ENCODE measurements at places on chromosomes 3 and 15. TPM values are rescaled to one million over a fixed set of nuclear protein-coding genes. Genes with fewer than 3 reads are reported as not detected.

The ZBBX gene
- total RNA-seq: not detected

The SOX2 gene
- not detected for total RNA-seq

The TEX55 gene
- not detected for total RNA-seq

The RBM5 gene
- 150 TPM for total RNA-seq

The HRH1 gene
- total RNA-seq: 12.4 TPM

The NR1I2 gene
- not detected for total RNA-seq

The C15orf39 gene
- total RNA-seq: 6.5 TPM

The SAMD7 gene
- total RNA-seq: not detected

The FBXL22 gene
- total RNA-seq: 0.59 TPM

The CPNE9 gene
- not detected for total RNA-seq

The C3orf18 gene
- 18.8 TPM for total RNA-seq

The TGM4 gene
- not detected for total RNA-seq

The SLC38A3 gene
- total RNA-seq: 0.29 TPM

The SPINK8 gene
- total RNA-seq: not detected

The SLC7A14 gene
- 0.29 TPM for total RNA-seq

The DET1 gene
- 7.6 TPM for total RNA-seq

The TAMM41 gene
- total RNA-seq: 8.7 TPM

The SPTSSB gene
- not detected for total RNA-seq

The SATB1 gene
- 35.7 TPM for total RNA-seq

The P2RY14 gene
- not detected for total RNA-seq

The EHD4 gene
- total RNA-seq: 15.9 TPM

The COL7A1 gene
- 12.7 TPM for total RNA-seq

The FETUB gene
- total RNA-seq: not detected

The AQP9 gene
- total RNA-seq: under 0.01 TPM

The ECT2 gene
- total RNA-seq: 21.8 TPM

The IL17RB gene
- total RNA-seq: 0.29 TPM

The GOLGA6L9 gene
- 1.8 TPM for total RNA-seq

The CCK gene
- total RNA-seq: not detected

The CIB2 gene
- total RNA-seq: 1.5 TPM

The DNAJA4 gene
- total RNA-seq: 2.1 TPM

The ZNF639 gene
- 51.8 TPM for total RNA-seq

The CHRNA7 gene
- not detected for total RNA-seq

The ANKRD34C gene
- total RNA-seq: not detected
